ENCODE measurements at places on chromosomes 12 and 14.

GRCh38 chr14:77055306-77055705, 26.8 kb upstream of the IRF2BPL start:
- no peak for DNase-seq

GRCh38 chr12:108678104-108678730, 44.5 kb upstream of the SELPLG start:
- no peak for DNase-seq

GRCh38 chr14:60963761-60964160, 17.1 kb downstream of the TRMT5 start:
- no peak for DNase-seq

DNA sequence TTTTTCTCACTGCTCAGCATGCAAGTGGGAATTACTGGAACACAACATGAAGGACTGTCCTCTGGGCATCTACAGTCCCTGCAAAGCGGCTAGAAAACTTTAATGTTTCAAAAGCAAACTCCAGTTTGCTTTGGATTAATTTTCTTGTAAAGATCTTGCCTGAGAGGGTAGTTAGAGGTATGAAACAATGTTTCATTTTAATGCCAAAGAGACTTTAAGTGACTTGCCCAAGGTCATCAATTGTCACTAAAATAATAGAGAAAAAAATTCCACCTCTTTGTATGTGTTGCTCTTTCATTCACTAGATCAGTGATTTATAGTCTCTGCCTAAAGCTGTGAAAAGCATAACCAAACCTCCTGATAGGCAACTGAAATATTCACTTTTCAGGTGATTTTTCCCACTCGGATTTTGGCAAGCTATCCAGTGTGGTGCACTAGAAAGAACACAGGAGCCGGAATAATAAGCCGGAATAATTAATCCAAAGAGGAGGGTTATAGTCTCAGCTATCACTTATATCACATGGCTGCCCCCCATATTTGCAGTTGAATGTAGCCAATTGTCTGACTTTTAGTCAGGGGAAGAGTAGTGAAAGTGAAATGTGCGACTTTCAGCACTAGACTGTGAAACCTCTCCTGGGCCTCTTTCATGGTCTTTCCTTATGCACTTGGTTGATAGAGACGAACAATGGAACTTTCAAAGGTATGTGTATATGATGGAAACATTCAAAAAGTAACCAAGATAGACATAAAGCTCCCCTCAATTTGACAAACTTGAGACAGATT, 107.7 kb downstream of the SLC6A15 start:
- no peak for DNase-seq

DNA sequence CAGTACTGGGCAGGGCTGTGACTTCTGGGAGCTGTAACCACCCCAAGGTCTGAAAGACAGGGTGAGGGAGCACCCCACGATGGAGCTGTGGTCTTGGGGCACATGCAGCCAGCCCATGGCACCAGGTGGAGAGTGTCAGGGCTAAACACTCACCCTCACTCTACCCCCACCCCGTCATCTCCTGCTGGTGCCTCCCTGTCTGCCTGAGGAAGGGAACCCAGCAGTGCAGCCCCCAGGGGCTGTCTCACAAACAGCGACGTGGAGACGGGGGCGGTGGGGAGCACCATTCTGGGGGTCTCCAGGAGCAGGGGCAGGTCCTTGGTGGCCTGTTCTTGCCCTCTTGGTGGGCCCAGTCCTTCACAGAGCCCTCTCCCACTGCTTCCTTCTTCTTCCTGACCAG, 63.5 kb downstream of the ERH start:
- no peak for DNase-seq
